ENCODE measurements at places on chromosomes 5 and 9.
A peak's percentile ranks its signal among the peaks of the same experiment; 100 is the strongest.

DNA sequence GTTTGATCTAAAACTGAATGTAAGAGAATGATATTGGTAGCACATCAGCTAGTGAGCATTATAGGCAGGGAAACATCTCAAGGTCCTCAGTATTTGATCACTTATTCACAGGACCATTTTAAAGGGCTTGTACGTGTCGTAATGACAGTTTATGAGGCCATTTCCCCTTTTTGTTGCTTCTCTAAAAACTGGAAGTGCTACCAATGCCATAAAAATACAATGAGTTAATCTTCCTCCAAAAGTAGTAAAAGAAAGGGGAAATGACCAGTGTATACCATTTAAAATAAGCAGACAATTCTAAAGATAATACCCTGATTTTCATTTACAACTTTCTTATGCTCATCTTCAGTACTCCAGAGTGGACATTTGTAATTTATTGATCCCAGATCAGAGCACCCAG is 285.8 kb upstream of the PCSK5 start:
- no peak for DNase-seq

- no peak for DNase-seq
These were observed 80.5 kb downstream of the SMIM15 start for GRCh38 chr5:61081741-61082140.

- DNase-seq: no peak
These were observed 76.0 kb downstream of the COL15A1 start for GRCh38 chr9:99019510-99020331.

DNA sequence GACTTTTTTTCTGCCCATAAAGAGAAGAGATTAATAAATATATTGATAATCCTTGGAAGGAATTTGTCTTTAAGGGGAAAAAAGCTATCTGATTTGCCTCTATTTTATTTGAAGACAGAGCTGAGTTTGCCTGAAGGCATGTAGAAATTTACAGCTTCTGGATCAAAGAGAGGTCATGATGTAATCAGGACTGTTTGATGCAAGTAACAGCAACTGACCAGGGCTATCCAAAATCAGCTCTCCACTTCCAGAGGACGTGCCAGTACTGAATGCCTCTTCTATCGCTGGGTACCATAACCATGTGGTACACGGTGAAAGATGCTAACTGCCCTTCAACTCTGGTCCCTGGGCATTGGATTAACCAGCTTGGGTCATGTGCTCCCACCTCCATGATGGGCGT is 90.6 kb downstream of the ZFAND5 start:
- DNase-seq: no peak

DNA sequence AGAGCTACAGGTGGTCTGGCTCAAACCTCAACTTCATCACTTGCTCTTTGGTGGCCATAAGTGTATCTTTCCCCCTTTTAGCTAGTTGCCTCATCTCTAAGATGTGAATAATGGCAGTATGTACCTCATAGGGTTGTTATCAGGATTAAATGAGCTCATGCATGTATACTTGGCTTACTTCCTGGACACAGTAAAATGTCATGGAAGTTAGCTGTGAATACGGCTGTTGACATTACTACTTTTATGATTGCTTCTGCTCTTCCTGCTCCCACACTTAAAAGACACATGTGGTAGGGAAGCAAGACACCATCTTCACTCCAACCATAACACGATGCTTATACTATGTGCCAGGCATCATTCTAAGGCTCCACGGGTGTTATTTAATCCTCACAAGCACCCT is 114.5 kb upstream of the GPR151 start:
- no peak for DNase-seq

DNA sequence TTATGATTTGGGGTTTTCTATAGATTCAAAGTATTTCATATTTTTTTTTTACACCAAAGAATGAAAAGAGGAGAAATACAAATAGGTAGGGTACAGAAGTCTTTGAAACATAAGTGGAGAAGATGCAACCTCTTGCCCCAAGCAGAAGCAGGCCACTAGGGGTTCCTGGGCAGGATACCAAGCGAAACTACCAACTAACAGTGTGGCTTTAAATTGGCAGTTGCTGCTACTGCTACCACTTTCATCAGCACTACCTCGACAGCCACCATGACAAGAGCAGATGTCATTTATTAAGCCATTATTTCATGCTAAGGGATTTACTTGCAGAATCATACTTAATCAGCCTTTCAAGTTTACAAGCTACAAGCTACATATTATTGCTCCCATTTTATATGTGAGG is 288.1 kb downstream of the NR3C1 start:
- DNase-seq: no peak

DNA sequence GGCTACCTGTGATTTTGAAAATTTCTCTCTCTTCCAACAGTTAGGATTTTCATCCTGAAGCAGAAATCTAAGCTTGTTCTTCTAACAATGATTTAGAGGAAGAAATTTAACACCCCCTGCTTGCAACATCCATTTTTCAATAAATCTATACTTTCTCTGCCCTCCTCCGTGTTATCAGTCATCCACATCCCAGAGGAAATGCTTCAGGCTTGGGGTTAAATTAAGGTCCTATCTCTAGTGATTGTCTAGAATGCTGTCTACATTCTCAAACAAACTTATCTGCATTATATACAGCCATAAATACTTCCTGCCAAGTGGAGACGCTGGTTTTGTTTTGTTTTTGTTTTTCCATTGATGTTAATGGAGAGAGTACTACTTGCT is 371.0 kb downstream of the CSNK1G3 start:
- no peak for DNase-seq

DNA sequence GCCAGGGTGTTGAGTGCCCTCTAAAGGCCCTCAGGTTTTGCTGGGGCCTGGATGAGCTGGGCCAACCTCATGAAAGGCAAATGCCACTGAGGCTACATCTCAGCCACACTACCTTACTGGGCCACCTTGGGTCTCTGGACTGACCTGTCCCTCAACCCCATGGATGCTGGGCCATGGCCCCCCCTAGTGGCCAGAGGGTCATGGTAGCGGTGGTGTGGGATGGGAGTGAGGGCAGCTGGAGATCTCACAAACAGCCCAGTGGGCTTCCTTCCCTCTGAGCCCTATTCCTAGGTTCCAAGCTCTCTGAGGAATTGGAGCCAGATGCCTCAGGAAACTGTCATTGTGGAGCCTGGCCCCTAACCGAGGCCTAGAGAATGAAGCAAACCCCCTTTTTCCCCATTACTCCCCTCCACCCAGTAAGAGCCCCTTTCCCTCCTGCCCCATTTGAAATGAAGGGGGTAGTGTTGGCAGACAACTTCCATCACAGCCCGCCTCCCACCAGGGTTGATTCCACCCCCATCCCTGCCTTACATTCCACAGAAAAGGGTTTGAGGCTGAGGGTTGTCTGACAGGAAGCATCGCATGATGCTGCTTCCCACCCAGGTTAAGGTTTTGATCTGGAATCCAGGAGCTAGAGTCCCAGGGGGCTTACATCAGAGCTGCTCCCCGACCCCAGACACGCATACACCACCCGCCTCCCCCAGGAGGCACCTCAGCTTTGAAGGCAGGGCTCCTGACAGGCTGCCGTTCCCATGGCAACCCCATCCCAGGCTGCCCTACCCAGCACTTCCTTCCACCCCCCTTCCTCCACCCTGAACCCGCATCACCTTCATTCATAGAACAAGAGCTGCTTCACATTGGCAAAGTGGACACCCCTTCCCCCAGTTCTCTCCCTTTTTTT is 63.9 kb downstream of the PCDH1 start:
- DNase-seq: peak; percentile 26

DNA sequence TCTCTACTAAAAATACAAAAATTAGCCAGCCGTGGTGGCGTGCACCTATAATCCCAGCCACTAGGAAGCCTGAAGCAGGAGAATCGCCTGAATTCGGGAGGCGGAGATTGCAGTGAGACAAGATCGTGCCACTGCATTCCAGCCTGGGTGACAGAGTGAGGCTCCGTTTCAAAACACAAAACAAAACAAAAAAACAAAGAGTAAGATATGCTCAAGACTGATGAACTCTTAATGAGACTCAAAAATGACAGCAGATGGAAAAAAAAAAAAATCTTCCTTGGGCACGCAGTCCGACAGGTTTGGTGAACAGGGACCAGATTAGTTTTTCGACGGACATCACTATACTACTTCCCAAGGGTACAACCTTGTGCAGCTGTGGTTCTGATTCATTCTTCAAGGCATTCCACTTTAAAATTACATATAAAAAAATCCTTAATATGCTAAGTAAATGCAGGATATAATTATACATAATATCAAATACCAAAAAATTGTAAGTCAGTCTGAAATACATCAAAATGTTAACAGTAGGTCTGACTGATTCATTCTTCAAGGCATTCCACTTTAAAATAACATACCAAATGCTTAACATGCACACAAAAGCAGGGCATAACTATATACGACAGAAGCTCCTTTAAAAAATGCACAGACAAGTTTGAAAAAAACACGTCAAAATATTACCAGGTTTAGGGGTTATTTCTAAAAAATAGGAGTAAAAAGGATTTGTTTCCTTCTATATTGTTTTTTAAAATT is 12.3 kb downstream of the PSIP1 start:
- DNase-seq: no peak

GRCh38 chr5:3490957-3491507 is 104.6 kb upstream of the IRX1 start:
- DNase-seq: no peak

DNA sequence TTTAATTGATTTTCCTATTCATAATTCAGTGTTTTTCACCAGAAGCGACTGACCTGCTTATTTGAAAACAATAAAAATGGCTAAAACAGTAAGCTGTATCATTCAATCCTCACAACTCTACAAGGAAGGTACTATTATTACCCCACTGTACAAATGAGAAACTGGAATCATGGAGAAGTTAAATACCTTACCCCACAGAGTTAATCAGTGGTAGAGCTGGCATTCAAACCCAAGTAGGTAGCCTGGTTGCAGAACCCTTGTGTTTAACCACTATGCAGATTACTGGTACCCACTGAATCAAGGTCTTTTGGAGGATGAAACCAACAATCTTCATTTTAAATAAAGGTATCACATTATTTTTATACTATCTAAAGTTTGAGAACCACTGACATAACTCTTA is 59.6 kb downstream of the MLANA start:
- no peak for DNase-seq

GRCh38 chr9:114300846-114301797 is 21.8 kb upstream of the ORM1 start:
- DNase-seq: no peak

- no peak for DNase-seq
These were observed 4.5 kb downstream of the OCLN start for GRCh38 chr5:69497006-69497520.

GRCh38 chr5:177357459-177358351 is at the start of gene RGS14:
RGS14 (plus strand) TSS chr5:177357924; CDS start chr5:177358025, 101 bp downstream.
- peak; percentile 83 for DNase-seq

DNA sequence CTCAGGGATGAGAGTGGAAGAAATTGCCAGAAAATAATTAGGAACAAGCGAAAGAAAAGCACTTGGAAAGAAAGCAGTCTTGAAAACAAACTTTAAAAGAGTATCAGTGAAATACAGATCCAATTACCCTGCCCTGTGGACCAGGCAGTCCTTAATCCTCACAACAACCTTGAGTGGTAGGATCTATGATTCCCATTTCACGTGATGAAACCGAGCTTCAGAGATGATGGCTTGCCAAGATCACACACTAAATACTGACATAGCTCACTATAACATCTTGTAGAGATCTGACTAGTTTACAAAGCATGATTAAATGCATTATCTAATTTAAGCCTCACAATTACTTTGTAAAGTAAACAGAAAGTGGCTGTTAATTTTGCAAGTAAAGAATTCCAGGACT is 55.5 kb upstream of the ABCA1 start:
- no peak for DNase-seq

DNA sequence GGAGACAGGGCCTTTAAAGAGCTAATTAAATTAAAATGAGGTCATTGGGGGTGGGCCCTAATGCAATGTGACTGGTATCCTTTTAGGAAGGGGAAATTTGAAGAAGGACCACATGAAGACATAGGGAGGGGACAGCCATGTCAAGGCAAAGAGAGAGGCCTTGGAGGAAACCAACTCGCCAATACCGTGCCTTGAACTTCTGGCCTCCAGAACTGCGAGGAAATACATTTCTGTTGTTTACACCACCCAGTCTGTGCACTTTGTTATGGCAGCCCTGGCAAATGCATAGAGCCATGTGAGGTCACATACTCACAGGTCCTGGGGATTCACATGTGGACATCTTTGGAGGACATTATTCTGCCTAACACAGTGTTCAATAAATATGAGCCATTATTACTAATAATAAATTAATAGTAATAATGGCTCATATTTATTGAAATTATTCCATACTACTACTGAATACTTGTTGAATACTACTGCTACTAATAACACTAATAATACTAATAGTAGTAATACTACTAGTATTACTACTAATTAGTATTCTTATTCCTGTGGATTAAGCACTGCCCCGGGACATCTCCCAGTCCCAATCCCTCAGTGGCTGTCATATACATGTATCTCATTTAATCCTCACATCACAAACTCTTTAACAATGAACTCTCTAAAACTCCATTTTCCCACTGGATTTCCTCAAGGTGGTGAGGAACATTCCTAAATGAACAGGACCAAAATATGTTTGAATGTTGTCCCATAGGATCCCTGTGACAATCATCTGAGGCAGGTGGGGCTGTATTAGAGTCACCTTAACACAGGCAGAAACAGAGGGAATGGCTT is 8.4 kb downstream of the TRAF1 start:
- no peak for DNase-seq

GRCh38 chr9:108205276-108205675 is 650.5 kb downstream of the ACTL7B start:
- no peak for DNase-seq

GRCh38 chr5:68316469-68316868 is 100.9 kb downstream of the PIK3R1 start:
- DNase-seq: no peak

- no peak for DNase-seq
These were observed 227.8 kb downstream of the ICE1 start for GRCh38 chr5:5650242-5650641.

DNA sequence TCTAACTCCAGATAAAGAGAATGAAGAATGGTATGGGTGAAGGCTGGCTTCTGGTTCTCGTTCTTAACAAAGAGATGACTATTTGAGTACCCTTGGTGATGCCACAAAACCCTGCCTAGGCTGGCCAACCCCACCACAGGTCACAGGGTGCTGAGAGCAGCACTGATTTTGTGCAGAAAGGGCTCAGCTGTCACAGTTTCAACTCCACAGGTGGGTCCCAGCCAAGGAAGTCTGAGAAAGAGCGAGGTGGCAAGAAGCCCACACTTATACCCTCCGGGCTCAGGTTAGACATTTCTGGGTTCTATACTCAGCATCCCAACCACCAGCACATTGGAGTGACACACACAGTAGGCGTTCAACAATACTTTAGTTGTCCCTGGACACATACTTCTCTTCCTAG is 118.1 kb downstream of the SLIT3 start:
- no peak for DNase-seq

DNA sequence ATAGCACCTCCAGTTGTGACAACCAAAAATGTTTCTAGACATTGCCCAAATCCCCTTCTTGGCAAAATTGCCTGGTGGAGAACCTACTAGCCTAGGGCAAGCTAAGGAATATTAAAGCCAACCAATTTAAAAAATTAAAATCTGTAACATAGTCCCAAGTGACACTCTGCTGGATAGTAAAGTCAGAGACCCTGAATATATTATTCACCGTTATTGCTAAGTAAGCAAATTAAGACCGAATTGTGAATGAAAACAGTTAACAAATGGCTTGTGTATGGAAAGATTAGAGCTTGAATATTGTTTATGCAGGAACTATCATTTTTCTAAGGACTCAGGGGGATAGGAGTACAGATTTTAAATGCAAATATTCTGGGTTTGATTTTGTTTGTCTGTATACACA is 208.1 kb downstream of the DMAC1 start:
- DNase-seq: no peak

GRCh38 chr5:122180146-122180712 is 50.9 kb downstream of the ZNF474 start:
- DNase-seq: no peak

GRCh38 chr9:114314256-114314867 is 8.5 kb upstream of the ORM1 start:
- DNase-seq: no peak
